T-helper 17 cell (primary cell): ENCODE measurements at places on chromosomes 2 and 18. TPM values are rescaled to one million over a fixed set of nuclear protein-coding genes. Genes with fewer than 3 reads are reported as not detected.

GRCh38 chr2:152568531-152568930, 148.7 kb downstream of the PRPF40A start:
- no peak for DNase-seq

DNA sequence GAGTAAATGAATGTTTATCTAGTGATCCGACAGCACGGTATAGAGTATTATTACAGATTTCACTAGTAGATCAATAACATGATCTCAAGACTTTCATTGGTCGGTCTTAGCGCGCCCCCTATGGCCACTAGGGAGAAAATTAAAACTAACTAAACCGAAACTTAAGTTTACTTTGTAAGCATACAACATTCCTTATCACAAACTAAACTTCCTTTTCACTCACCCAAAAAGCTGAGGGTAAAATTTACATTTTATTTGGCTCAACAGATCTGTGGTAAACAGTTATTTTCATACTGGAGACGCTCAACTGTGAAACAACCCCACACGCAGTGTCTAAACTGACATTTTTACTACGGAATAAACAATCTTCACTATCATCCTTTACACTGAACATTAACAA, 215.6 kb upstream of the MAP2 start:
- no peak for DNase-seq

- DNase-seq = no peak
These were observed 181.7 kb upstream of the TPO start for GRCh38 chr2:1231466-1232063.

SRD5A2 gene
- not detected for total RNA-seq

- DNase-seq = no peak
These were observed 93.9 kb downstream of the ACKR3 start for GRCh38 chr2:236663287-236664101.
